ENCODE measurements at places on chromosomes 2 and 18.
A peak's percentile ranks its signal among the peaks of the same experiment; 100 is the strongest.

DNA sequence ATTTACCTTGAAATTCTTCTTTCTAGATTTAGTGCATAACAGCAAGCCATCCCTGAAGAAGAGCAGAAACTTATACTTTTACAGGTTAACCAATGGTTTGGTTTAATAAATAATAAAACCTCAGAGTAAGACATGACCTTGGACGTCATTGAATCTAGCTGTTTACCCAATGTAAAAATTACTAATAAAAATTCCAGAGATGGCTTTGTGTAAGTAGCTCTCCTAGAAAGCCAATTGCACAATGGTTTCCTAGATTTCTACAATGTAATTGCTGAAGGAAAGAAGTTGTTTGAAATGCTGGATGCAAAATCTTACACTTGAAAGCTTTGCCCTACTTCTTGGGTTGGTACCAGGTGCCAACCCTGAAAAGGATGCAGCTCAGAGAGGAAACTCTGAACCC is 1.5 kb downstream of the XDH start:
- DNase-seq: no peak

DNA sequence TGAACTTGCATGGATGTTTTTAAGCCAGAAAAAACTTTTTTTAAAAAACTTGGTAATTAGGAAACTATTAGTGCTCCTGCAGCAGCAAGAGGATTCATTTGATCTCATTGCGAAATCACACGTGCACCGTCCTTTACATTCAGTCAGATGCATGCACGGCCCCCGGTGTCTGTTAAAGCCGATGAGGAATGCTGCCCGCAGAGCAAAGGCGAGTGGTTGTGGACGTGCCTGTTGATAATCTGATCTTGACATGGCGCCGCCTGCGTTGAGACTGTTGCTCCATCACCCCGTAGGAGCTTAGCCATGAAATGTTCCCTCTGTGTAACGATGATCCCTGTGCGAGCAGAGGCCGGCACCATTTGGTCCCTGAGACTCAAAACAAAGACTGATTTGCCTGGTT is 300.0 kb downstream of the GBX2 start:
- DNase-seq: no peak

DNA sequence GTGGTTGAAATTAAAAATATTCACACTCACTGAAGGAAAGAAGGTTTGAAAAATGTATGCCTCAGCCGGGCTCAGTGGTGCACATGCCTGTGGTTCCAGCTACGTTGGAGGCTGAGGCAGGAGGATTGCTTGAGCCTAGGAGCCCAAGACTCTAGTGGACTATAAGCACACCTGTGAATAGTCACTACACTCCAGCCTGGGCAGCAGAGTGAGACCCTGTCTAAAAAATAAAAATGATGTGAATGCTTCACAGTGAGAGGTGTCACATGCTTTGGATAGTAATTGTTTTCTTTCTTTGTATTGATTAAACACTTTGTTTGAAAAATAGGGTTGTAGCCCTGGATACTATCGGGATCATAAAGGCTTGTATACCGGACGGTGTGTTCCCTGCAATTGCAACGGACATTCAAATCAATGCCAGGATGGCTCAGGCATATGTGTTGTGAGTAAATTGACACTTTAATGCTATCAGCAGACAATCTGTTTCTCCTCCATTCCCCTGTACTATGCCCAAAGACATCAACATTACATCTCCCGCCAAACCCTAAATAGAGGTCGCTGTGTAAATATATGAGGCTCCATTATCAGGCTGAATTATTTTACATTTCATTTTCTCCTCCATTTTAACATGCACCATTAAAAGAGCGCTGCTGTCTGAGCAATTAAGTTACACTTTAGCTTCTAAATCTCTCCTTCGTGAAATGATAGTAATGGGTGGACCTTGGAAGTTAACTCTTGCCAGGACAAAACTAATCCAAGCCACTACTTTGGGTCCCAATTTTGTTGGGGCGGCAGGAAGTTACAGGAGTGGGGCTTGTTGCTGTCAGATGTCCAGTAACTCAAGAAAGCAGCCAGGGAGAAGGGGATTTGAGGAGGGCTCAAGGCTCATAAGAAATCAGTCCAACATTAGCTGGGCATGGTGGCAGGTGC is 138.3 kb upstream of the TTC39C start:
- no peak for DNase-seq

GRCh38 chr18:79166702-79167101 is 97.5 kb downstream of the ATP9B start:
- no peak for DNase-seq

GRCh38 chr2:134142341-134142738 is 111.5 kb upstream of the MGAT5 start:
- DNase-seq: no peak

GRCh38 chr2:47028171-47028570 is 112.6 kb upstream of the MCFD2 start:
- DNase-seq: no peak

- DNase-seq: no peak
Measured at GRCh38 chr2:78982638-78983330, 42.7 kb upstream of the REG3G start.

GRCh38 chr2:120448961-120449810 is 103.2 kb downstream of the INHBB start:
- DNase-seq: no peak

DNA sequence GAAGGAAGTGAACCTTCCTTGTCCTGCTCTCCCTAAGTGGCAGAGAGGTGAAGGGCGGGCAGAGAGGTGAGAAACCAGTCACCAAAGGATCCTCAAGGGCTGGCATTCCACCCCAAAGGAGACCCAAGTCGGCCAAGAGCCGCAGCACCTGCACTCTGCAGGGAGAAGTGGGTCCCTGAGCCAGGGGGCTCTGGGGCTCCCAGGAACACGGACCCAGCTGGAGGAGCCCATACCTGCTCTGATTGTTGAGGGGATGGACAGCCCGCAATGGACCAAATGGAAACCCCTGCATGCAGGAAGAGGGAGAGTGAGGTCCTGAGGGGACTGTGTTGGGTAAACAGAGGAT is 233.3 kb downstream of the ATAD2B start:
- no peak for DNase-seq

- DNase-seq: no peak
Measured at GRCh38 chr18:4511166-4511565, 56.1 kb upstream of the DLGAP1 start.

- no peak for DNase-seq
Measured at GRCh38 chr2:176516051-176516602, 246.9 kb downstream of the MTX2 start.

DNA sequence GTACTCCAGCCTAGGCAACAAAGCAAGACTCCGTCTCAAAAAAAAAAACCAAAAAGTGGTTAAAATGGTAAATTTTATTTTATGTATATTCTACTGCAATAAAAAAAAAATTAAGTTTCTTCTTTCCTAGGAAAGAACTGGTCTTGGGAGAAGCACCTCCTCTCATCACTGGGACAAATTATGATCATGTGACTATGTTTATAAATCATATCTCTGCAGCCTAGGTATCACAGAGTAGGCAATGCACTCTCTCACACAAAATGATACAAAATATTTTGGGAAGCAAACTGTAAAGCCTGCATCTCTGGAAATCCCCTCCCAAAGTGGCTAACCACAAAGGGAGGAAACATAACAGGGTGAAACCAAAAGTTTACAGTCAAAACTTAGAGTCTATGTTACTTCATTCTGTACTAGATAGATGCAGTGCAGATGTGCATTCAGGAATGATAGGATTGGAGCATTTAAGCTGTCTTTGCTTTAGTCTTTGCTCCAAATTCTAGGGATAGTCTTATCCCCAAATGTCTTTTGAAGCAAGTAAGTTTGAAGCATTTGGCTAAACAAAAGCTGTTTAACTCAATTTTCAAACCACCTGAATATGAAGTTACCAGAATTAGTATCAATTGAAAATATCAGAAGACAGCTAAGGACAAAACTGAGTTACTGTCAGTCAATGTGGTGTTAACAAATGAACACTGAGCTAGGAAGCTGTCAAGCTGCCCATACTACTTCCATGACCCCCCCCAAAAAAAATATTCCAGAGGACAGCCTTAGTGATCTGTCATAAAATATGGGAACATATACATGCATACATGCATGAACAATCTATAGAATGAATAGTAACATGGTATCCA is 21.1 kb upstream of the MALT1 start:
- DNase-seq: no peak

GRCh38 chr2:10500601-10501361 is 52.7 kb upstream of the ODC1 start:
- no peak for DNase-seq

DNA sequence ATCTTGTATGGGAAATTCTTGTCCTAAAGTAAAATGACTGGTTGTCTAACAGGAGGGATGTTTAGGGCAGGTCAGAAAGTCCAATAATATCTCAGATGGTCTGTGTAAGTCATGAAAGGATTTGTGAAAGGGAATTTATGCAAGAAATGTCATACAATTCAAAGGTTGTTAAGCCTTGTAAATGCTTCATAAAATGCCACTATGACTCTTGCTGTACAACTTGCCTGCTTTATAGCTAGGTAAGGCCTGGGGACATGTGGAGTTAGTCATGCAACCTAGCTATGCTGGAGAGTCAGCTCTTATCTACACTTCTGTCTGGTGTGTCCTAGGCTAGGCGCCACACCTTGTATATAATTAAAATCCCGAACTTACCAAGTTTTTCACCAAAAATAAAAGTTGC is 36.9 kb upstream of the VWA3B start:
- DNase-seq: no peak

DNA sequence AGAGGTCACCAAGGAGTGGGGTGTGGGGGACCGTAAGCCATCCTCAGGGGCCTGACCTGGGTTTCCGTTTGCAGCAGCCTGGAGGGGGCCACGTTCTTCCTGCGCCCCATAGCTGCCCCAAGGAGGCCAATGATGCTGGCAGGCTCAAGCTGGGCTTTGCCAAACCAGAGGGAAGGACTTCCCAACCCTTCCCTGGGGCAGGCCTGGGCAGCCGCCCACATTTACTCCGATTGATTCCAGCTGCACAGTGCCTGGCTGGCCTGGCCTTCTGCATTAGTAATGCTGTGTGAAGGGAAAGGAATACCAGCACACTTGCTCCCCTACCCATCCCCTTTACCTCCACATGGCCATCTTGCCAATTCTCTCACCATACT is 360.6 kb upstream of the SLC14A2 start:
- DNase-seq: no peak

GRCh38 chr2:95297639-95298395 is 670 bp downstream of the KCNIP3 start:
- no peak for DNase-seq

GRCh38 chr2:148990968-148991367 is 47.5 kb upstream of the LYPD6B start:
- DNase-seq: no peak

GRCh38 chr2:55158111-55158814 is 73.8 kb downstream of the CLHC1 start:
- no peak for DNase-seq

GRCh38 chr18:49481317-49481716 is 5.7 kb downstream of the C18orf32 start:
- no peak for DNase-seq

GRCh38 chr18:45046961-45047360 is 366.3 kb downstream of the SETBP1 start:
- DNase-seq: no peak

- DNase-seq: no peak
Measured at GRCh38 chr2:63663013-63663864, 74.5 kb downstream of the MDH1 start.

- DNase-seq: no peak
Measured at GRCh38 chr18:58538604-58539386, 90.1 kb downstream of the ALPK2 start.

GRCh38 chr2:74544634-74545033 is 9.1 kb downstream of the LOXL3 start:
- no peak for DNase-seq

DNA sequence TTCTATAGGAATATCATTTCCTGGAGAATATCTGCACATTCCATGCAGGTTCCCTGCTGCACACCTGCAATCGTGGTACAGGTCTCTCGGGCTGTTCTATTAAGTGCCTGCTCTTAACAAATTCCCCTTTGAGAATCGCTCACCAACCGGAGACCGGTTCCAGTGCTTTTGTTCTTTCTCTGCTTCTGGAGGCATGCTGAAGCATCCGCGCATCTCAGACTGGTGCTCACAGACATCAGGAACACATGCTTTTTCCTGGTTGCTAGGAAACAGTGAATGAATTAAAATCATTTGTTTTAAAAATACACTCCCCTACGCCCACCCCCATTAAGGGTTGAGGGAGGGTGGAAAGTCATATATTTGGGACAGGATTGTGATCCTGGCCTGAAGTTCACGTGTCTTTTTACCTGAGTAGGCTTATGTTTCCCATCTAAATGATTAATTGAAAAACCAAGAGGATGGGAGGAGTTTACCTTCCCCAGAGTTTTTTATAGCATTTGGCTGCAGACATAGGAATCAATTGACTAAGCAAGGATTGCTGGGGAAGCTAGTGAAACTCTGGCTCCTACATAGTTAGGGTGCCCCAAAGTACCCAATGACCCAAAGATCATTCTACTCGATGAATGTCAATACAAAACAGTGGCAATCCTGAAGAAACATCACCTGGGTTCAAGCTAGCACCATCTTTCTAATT is at the start of gene C2orf80:
Gene C2orf80, minus strand, starts transcription at position 221 of the 694 bp plus-strand sequence. CDS start 3,044 bp downstream, outside the sequence.
- DNase-seq: no peak

DNA sequence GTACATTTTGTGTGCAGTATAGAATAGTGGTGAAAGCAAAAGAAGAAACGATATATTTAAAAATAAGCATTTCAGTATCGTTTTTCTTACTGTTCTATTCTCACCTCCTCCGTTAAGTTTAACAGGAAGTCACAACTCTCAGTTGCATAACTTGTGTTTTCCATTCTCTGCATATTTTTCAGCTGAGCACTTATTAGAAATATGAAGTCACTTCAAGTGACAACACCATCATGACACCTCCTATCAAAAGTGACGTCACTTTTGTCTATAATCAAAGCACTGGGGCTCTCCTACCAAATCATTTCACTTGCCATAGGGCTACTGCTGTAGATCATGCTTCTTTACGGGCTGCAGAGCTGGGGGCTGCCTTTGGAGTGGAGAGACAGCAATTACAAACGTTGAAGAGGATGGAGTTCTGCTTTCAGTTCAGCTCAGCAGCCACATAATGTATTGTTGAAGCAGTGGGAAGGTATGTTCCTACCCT is 36.3 kb downstream of the STAT4 start:
- DNase-seq: no peak

DNA sequence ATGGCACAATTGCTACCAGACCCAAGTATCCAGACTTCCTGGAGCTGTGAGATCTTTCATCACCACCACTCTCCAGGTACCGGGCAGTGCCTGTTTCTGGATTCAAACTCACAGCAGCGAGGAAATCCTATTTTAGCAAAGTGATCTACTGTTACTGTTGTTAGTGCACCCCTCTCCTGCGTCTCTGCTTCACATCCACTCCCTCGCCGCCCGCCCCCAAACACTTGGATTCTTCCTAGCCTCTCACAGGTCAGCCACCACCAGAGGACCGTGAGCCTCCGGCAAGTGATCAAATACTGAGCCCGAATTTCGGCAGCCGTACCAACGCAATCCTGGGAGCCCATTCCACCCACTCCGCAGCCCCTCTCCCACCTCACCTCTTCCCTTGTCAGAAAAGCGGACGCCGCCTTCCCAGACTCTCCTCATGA is 519 bp downstream of the METTL4 start:
- peak; percentile 77 for DNase-seq

GRCh38 chr18:73458186-73458964 is 590.6 kb upstream of the NETO1 start:
- no peak for DNase-seq

- DNase-seq: no peak
Measured at GRCh38 chr2:37740164-37740739, 68.8 kb upstream of the CDC42EP3 start.
